ENCODE measurements at places on chromosomes 13 and 19.

GRCh38 chr19:5003781-5004180 lies 34.9 kb downstream of the KDM4B start:
- no peak for DNase-seq

GRCh38 chr19:33189453-33189852 lies 4.7 kb upstream of the LRP3 start:
- no peak for DNase-seq

- no peak for DNase-seq
Observed at GRCh38 chr19:7793493-7793892, 30.4 kb downstream of the CLEC4M start.

GRCh38 chr13:25494698-25495411 lies 123.1 kb downstream of the ATP8A2 start:
- no peak for DNase-seq

DNA sequence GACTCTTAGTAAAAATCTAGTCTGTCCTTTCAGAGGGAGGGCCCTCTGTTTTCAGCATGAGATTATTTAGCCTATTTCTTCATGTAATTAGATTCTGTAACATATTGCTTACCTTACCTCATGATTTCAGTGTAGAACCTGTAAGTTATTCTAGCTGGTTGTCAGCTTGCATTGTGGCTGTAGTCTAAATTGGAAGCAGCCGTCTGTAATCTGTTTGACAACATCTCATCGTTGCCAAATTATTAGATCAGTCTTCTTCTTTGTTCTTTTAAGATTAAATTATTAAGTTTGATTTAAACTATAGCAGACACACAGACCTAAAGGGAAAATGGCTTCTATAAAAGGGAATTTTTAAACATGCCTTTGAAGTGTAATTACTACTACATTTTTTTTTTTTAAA lies 34.8 kb downstream of the SLAIN1 start:
- DNase-seq = no peak

DNA sequence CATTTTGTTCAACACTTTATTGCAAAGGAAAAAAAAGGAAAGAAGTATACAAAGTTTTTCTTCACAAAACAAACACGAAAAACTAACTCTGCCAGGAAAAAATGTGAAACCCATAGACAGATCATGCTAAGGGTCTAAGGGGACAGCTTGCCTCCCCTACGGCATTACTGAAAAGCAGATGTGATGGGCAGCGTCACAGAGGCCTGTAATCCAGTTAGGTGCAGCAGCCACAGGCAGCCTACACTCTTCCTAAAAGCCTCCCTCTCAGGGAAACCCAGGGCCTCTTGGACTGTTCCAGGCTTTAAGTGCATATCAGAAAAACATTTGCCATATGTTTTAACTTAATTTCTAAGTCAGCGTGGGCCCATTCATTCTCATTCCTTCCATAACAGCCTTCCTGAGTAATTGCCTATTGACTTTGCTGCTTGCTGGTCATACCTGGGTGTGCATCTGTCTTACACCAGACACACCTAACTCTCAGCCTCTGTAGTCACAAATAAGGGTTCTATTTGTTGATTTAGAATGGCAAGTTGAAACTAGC lies 135.7 kb upstream of the SERP2 start:
- DNase-seq = no peak

DNA sequence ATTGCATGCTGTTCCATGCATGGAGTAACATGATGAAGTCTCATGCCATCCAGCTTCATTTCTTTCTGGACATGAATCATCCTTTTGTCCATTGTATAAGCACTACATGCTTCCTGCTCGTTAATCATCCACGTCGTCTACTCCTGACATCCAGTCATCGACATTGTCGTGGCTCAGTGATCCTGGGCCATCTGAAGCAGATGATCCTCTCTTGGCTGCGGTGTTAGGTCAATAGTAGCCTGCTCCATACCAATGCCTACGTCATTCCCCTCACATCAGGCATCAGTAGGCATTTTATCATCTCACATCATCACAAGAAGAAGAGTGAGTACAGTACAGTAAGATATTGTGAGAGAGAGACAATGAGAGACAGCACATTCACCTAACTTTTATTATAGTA lies 7.9 kb upstream of the MYO16 start:
- no peak for DNase-seq

DNA sequence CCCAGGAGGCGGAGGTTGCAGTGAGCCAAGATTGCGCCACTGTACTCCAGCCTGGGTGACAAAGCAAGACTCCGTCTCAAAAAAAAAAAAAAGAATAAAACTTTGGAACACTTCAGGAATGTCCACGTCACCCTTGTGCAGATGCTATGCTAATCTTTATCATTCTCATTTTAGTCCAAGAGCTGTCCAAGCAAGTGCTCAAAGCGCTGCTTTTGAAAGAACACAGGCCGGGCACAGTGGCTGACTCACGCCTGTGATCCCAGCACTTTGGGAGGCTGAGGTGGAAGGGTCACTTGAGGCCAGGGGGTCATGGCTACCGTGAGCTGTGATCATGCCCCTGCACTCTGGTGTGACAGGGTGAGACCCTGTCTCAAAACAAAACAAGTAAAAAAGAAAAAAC lies 11.1 kb upstream of the UQCR11 start:
- DNase-seq = no peak

GRCh38 chr13:41387576-41387975 lies 69.8 kb upstream of the RGCC start:
- no peak for DNase-seq

- no peak for DNase-seq
Observed at GRCh38 chr13:39864221-39864620, 208.8 kb downstream of the COG6 start.

DNA sequence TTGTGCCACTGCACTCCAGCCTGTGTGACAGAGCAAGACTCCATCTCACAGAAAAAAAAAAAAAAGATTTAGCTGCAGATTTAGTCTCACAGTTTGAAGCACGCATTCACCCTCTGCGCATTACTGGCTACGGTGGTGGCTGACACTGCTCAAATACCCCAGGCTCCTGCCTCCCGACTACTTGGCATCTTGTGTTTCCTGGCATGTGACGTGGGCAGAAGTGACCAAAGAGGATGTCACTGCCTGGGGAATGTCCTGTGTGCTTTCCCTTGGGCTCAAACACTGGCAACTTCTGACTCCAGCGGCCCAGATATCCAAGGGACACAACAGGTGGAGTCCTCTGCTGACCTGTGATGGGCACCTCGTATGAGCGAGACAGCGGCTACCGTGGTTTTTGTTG lies 24.7 kb upstream of the EIF3G start:
- DNase-seq = no peak

- no peak for DNase-seq
Observed at GRCh38 chr13:107960301-107960700, 255.0 kb downstream of the LIG4 start.

- no peak for DNase-seq
Observed at GRCh38 chr13:46810440-46810839, 13.5 kb upstream of the ESD start.

DNA sequence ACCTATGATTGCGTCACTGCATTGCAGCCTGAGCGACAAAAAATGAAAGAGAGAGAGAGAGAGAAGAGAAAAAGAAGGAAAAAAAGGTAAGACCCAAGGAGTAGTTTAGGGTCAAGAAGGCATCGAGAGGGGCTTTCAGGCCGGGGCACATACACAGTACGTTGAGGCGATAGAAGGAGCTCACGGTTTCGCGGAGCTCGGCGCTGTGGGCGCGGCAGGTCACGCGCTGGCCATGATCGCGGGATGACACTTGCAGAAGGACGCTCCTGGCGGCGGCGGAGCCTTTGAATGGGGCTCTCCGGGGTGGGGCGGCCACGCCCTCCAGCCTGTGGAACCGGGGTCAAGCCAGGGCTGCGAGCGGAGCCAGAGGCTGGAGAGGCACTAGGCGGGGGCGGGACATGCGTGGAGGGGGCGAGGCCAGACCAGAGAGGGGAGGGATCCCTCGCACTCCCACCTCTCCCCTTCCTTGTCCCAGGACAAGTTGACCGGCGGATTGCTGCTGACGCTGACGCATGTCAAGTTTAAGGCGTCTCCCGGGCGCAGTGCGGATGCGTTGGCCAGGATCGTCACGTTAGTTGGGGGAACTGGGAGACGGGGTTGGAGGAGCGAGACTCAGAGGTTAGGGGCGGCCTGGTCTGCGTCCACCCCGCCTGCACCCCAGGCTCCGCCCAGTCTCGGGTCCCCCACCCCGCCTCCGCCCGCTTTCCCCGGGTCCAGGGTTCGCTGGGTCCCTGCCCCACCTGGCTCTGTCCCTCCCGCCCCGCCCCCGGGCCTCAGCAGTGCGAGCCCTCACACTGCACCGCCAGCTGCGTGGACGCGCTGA lies 6.9 kb downstream of the NPHS1 start:
- DNase-seq = no peak

DNA sequence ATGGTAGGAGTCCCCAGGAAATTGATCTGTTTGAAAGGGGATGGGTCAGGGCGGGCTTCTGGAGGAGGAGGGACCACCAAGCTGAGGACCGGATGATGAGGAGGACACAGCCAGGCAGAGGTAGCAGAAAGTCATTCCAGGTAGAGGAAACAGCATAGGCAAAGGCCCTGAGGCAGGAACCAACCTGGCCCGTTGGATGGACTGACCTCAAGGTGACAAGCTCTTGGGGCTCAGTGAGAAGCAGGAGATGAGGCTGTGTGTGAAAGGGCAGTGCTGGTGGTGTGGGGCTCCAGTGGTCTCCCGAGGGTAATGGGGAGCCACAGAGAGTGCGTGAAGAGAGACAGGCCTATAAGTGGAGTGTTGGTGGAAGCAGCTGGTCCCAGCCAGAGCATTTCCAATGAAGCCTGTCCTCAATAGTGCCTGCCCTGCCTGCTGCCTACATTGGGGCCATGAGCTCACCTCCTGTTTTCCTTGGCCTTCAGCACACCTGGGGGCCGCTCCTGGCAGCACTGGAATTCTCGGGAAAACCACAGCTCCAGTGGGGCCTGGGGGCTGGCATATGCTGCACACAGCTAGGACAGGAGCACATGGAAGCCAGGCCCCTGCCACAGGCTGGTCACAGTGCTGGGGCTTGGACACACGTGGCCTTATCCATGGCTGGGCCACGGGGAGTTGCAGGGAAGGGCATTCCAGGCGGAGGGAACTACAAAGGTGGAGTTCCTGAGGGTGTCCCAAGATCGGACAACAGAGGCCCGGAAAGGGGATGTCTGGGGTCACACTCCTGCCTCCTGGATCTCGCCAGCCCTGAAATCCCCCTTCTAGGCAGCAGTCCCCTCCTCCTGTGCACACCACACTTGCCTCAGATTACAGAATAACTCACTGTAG lies 2.3 kb upstream of the COMP start:
- no peak for DNase-seq

DNA sequence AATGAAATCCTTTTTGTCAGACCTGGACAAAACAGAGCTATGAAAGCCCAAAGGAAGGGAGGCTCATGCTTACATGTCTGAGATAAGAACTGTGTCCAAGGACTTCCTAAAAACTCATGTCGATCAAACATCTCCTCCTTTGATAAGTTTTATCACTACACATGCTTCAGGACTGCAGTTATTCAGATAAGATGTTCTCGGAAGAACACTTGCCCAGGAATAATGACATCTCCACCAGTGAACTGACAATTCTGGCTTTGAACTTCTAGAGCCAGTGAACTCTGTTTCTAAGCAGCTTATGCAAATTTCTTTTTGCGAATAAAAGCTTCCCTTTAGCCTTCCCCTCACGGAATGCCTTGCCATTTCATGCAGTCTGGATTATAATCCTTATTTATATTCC lies 561.6 kb downstream of the TBC1D4 start:
- DNase-seq = no peak

- DNase-seq = no peak
Observed at GRCh38 chr13:27170221-27170515, 1.4 kb downstream of the USP12 start.

DNA sequence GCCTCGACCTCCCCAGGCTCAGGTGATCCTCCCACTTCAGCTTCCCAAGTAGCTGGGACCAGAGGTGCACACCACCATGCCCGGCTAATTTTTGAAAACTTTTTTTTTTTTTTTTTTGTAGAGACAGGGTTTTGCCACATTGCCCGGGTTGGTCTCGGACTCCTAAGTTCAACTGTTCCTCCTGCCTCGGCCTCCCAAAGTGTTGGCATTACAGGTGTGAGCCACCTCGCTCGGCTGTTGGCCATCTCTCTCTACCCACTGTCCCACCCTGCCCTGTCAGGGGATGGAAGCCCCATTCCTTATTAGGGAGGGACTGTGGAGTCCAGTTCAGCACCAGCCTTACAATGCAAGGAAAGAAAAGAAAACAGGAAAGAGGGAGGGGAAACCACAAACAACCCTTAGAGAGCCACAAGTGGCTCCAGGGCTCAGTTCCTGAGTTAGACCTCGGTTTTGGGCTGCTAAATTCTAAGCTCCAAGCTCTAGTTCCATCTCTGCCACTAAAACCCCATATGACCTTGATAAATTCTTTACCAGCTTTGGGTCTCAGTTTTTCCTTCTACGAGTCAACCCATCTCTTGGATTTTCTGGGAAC lies 31.7 kb downstream of the ACTL9 start:
- no peak for DNase-seq

GRCh38 chr19:33445442-33446329 lies 72.2 kb downstream of the CEBPG start:
- no peak for DNase-seq

- DNase-seq = peak; percentile 38
Observed at GRCh38 chr19:55485439-55486011, 537 bp downstream of the NAT14 start.

DNA sequence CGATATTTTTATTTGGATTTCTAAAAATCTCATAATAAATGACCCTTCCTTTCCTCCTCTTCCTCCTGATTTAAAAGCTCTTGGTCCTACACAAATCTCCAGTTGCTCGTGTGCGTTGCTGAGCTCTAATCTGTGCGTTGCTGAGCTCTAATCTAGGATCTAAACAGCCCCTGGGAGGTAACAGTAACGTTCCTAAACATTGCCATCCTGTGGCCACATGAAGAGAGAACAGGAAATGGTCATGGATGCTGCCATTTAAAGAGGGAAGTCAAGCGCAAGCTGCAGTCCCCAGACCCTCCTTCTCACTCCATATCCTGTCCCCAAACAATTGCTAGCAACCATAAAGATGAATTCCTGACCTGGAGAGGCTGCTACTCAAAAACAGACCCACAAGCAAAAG lies 170.8 kb downstream of the NUFIP1 start:
- DNase-seq = no peak

DNA sequence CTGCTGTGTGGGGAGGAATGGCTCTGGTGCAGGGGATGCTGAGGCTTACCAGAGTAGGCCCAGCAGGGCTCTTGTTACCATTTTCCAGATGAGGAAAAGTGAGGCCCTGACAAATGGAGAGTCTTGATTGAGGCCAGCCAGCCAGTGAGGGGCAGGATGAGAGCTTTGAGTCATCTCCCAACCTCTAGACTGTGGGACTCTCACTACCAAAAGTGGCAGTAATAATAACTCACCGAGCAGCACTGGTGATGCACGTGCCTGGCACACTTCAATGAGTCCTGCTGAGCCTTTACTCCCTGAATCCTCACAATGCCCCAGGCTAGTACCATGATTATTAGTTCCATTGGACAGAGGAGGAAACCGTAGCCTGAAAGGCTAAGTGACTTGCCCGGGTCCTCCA lies 7.8 kb downstream of the CIC start:
- DNase-seq = no peak

DNA sequence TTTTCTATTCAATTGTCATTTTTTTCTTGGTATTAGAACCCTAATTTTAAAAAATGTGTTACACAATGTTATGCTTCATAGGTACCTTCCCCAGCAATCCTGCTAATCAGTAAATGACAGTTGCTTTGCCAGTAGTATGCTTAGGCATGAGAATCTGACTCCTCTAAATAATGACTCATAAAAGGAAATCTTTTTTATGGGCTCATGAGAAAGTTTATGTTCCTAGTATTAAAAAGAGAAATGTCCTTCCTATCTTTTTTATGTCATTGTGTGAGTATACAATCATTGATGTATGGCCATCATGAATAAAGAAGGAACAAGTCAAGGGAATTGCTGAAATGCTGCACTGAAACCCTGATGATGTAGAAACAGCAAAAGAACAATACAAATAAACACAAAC lies 1237.7 kb upstream of the PCDH20 start:
- no peak for DNase-seq

All from heart left ventricle (tissue), 16 donors.